ENCODE measurements at places on chromosomes 1 and 21. TPM values are rescaled to one million over a fixed set of nuclear protein-coding genes. Genes with fewer than 3 reads are reported as not detected.

The MFSD2A gene
- 22.3 TPM for total RNA-seq

The NKAIN1 gene
- total RNA-seq, result not detected

The A3GALT2 gene
- total RNA-seq, result not detected

The CA6 gene
- 12.3 TPM for total RNA-seq

The PTGER3 gene
- total RNA-seq, result not detected

The B3GALT2 gene
- total RNA-seq, result not detected

The OR6N1 gene
- not detected for total RNA-seq

The FCRL2 gene
- 0.12 TPM for total RNA-seq

The HNRNPCL2 gene
- total RNA-seq, result not detected

The TRIM67 gene
- not detected for total RNA-seq

The KIF26B gene
- total RNA-seq, result 0.60 TPM

The PDZK1IP1 gene
- total RNA-seq, result not detected

The MROH7 gene
- 0.14 TPM for total RNA-seq

The CDCA8 gene
- 60.7 TPM for total RNA-seq

The KIFAP3 gene
- total RNA-seq, result 13.8 TPM

DNA sequence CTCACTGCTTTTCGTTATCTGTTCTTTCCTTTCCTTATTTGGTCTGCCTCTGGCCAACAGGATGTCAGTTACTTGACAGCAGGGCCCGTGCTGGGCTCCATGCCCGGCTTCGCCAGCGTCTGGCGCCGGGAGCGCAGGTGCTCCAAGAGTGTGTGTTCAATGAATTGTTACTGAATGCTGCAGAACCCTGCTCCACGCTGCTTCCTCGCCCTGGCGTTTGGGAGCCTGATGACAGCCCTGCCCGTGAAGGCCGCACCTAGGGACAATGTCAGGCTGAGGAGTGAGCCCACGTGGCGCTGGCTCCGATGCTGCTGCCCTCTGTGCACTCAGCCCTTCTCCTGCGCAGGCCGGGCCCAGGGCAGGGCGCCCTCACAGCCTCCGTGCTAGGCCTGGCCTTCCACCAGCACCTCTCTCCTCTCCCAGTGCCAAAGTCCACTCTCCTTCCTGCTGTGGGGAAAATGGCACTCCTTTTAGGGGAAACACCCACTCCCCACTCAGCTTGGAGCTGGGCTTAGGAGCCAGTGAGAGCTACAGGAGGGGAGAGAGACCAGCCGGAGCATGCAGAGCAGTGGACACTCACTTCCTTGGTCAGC, 51.4 kb downstream of the ACBD3 start:
- DNase-seq, result no peak

DNA sequence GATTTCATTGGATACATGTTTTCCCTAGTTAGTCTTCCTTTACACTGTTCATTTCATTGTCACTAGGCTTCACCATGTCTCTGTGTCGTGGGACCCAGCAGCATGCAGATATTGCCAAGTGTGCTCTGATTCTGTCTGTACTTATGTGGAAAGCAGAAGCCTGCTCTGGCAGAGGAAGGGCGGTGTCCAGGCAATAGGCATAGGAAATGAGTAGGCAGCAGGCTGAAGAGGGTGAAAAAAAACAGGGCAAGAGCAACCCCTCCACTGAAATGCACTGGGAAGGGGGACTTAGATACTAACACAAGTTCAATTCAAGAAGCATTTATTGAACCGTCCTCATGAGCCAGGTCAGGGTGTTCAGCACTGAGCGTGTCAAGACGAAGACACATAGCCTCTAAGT, 85.2 kb upstream of the VAV3 start:
- DNase-seq, result no peak

GRCh38 chr1:228416217-228416933, at the start of gene TRIM17:
Gene TRIM17, minus strand, starts transcription at chr1:228416861. Its CDS starts 1,789 bp downstream, at chr1:228415072.
- peak; percentile 57 for DNase-seq

- DNase-seq, result no peak
Observed at GRCh38 chr1:28358716-28359115, 10.8 kb upstream of the PHACTR4 start.

DNA sequence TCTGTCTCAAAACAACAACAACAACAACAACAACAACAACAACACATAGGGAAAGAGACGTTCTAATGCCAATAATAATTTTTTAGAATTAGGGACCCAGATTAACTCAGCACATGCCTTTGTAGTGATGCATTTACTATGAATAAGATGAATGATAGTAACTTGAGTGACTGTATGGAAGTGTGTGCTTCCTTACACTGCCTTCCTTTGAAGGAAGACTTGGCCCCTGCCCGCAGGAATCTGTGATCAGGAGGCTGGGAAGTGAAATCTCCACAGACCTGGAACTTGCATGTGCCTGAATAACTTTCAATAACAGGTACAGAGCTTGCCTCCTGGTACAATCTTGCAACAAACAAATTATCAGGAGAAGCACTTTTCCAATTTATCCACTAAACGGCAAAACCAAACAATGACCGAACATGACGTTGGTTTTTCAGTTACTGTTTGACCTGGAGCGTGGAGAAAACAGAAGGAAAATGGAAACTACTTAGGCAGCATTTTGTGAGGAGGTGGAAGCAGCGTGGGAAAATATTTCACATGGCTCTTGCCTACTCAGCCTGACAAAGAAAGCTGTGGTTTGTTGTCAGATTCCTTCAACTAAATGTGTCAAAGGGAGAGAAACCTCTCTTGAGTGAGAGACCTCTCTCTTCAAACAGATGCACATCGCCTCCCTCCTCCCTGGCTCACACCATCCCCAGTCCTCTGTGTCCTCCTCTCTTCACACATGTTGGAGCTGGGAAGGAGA, 10.1 kb upstream of the ABCA4 start:
- DNase-seq, result no peak

DNA sequence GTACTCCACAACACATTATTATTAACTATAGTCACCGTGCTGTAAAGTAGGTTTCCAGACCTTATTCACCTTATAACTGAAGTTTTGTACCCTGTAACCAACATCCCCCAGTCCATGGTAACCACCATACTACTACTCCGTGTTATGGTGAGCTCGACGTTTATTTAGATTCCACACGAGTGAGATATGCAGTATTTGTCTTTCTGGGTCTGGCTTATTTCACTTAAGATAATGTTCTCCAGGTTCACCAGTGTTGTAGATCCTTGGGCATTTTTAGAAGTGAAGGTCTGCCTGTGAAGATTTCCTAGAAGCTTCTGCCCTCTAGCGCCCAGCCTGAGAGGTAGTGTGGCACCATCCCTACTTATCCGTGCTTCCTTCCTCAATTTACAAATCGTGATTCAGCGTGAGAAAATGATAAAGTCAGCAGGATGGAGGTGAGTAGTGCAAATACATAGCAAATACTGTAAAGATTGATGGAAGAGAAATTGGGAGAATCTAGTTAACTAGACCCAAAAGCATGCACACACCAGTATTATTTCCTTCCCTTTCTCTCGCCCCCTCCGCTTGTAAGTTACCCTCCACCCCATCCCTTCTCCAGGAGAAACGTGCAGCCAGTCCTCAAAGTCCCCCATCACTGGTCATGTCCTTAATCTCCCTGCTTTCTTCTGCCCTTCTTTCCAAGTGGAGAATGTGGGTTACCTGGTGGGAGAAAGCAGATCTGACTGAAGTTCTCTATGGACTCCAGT, 36.0 kb upstream of the DISC1 start:
- DNase-seq, result no peak

- DNase-seq, result peak; percentile 58
Observed at GRCh38 chr1:184843732-184844495, 89.3 kb upstream of the EDEM3 start.

GRCh38 chr1:230370109-230370508, 56.0 kb downstream of the PGBD5 start:
- DNase-seq, result no peak

DNA sequence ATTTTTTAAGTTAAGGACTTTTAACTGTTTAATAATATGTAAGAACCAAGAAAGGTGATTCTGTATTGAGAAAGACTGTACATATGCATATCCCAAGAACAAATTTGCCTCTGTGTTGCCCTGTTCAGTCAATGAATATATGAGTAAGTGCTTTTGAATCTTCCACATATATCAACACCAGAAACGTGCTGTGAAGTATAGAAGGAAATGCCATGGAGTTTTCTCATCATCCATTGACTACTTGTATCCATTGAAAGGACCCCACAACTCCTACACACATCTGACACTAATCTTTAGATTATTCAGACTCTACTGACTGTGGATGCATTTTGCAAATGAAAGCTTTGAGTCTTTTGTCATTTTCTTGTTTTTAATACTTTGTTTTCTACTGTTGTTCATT, 366.9 kb downstream of the S1PR1 start:
- no peak for DNase-seq

GRCh38 chr1:201883266-201883665, 5.4 kb upstream of the SHISA4 start:
- no peak for DNase-seq

- no peak for DNase-seq
Observed at GRCh38 chr1:52119301-52120079, 22.4 kb upstream of the ZFYVE9 start.

DNA sequence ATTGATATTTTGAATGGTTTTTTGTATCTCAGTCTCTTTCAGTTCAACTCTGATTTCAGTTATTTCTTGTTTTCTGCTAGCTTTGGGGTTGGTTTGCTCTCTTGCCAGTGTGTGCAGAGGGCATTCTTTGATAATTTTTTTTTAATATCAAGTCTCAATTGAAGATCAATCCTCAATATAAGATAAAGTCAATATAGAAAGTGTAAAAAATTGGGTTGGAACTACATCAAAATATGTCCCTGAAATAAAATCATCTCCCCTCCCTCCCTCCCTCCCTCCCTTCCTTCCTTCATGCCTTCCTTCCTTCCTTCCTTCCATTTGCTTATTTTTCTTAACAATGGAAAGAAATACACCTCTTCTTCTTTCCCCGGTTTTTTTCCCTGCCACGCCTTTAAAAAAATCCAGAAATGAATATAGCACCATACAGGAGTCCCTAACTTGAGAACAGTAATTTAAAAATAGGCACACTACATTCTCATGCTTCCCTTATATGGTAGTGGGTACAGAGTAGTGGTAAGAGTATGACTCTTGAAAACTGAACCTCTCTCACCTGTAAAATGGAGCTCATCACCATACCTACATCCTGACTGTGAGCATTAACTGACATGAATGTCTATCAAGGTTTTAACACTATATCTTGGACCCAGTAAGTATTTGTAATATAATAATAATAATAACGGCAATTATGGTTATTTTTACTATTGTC, 221.9 kb downstream of the GIPC2 start:
- DNase-seq, result no peak

- no peak for DNase-seq
Observed at GRCh38 chr1:228987286-228987685, 252.0 kb downstream of the RHOU start.

DNA sequence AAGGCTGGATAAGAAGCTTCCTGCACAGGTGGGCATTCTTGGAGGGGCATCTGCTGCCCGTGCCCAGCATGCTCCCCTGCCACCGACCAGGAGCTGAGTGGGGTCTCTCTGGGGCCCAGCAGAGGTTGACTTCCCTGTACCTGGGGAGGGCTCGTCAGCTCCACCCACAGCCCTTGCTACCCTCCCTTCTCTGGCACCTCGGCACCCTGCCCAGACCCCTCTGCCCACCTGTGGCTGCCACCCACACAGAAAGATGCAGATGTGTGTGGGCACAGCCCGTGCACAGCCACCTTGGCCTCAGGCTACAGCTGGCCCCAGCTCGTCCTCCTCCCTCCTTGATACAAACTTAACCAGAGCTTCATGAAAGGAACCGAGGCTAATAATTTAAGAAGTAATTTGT, 241.2 kb upstream of the VAMP3 start:
- DNase-seq, result no peak

- no peak for DNase-seq
Observed at GRCh38 chr1:197144570-197145325, 1.7 kb downstream of the ASPM start.

GRCh38 chr1:68516066-68516465, 19.2 kb upstream of the DEPDC1 start:
- no peak for DNase-seq

DNA sequence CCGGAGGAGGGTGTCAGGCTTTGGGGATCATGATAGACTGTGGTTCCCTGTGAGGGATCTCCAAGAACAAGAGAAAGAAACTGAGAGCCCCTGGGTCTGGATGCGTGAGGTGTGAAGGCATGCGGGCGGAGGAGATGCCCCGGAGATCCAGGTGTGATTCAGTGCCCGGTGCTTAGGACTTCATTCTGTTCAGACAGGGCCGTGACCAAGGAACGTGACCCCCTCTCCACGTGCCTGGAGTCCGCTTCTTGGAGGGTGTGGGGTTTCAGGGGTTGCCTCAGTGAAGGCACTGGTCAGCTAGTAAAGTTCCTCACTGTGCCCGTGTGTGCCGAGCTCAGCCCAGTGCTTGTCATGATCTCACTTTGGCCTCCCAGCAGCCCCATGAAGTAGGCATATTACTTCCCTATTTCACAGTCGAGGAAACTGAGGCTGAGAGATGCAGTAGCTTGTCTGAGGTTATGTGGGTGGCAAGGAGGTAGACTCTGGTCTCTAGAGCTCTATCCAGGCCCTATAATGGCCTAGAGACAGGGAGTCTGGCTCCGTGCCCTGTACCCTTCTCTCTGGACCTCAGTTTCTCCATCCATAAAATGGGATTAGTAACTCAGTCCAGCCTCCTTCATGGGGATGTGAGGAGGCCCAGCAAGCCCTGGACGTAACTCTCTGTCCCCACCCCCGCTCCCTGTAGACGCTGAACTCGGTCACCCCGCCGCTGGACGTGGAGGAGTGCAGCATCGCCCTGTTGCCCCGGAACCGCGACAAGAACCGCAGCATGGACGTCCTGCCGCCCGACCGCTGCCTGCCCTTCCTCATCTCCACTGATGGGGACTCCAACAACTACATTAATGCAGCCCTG, 81.0 kb downstream of the PTPRU start:
- no peak for DNase-seq

GRCh38 chr1:206448471-206448870, 21.8 kb upstream of the IKBKE start:
- DNase-seq, result no peak

DNA sequence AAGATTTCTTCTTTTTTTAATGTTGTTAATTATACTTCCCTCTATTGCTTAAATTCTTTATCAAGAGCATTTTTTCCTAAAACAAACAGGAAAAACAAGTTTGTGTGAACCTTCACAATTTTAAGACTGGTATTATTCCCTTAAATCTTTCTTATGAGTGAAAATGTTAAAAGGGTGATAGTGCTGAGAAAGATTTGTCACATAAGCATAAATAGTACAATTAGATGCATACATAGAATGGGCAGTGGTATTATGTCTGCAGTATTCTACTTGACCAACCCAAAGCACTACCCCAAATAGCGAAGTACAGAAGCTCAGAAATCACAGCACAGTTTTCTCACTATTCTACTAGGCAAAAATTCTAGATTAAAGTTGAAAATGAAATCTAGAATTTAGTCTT, 18.0 kb downstream of the GOLPH3L start:
- no peak for DNase-seq

DNA sequence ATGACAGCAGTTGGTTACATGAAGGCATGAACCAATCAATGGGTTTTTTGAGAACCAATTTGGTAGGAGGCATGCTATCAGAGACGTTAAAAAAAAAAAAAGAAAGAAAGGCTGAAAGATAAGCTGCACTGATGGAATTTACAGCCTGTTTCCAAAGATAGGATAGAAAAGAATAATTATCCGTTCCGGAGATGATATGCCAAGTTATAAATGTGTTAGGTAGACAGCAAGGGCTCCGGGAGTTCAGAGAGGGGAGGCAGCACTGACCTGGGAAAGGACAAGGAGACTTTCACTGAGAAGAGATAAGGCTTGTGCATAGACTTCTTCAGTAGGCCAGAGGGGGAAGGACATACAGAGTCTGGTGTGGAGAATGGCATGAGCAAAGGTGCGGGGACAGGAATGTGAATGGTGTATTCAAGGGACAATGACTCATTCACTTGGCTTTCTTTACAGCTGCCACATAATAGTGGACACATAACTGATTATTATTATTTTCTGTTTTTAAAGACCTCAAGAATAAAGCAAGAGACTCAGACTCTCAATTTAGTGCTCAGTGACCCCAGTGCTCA, 24.8 kb upstream of the ACBD6 start:
- no peak for DNase-seq
